WTC11 (cell line): ENCODE measurements at places on chromosomes 6 and 20. TPM values are rescaled to one million over a fixed set of nuclear protein-coding genes. Genes with fewer than 3 reads are reported as not detected.

DNA sequence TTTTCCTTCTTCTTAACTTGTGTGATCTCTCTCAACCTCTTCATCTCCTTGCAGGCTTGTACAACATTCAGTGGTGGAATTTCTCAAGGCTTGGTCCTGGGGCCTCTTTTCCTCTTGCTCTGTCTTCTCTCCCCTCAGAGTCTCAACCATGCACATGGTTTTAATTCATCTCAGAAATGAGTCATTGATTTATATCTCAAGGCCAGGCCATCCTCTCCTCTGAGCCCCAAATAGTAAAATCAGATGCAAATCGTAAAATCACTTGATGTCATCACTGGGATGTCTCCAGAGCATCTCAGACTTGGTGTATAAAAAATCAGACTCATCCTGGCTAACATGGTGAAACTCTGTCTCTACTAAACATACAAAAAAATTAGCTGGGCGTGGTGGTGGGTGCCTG, 85.0 kb downstream of the FNDC1 start:
- peaks cover 4% of the 10 kb centered on the region for H3K4me1 ChIP-seq
- H3K4me3 ChIP-seq = no peak overlapping the region
- H3K27ac ChIP-seq = no peak overlapping the region
- H3K27me3 ChIP-seq = peaks cover 11% of the 10 kb centered on the region
- H3K36me3 ChIP-seq = no peaks in the 10 kb centered on the region

- peaks cover 11% of the 10 kb centered on the region for H3K4me1 ChIP-seq
- no peaks in the 10 kb centered on the region for H3K36me3 ChIP-seq
- no peak for DNase-seq
- no peak overlapping the region for H3K4me3 ChIP-seq
- H3K27ac ChIP-seq = no peak overlapping the region
- H3K27me3 ChIP-seq = 0 out of 2 replicates have a peak, but pooled peaks cover 3% of the 10 kb centered on the region
Measured at GRCh38 chr20:12849225-12849910, 159.4 kb upstream of the SPTLC3 start.

DNA sequence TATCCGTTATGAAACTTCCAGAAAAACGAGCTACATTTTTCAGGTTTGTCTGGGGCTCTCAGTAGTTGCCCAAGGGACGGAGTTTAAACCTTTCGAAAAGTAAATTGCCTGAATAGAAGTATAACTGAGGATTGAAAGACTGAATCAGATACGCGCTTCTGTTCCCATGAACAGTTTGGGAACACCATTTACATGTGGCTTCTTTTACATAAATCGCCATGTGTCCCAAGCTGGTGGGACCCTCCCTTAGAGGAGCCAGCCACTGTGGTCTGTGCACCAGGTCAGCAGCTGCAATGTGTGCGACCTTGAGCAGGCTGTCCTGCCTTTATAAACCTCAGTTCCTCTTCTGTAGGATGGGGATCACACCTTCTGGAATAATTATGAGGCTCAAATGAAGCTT, 11.0 kb downstream of the ENTPD6 start:
- H3K4me1 ChIP-seq = peaks cover 17% of the 10 kb centered on the region
- DNase-seq = no peak
- peaks cover 13% of the 10 kb centered on the region; the same call in 1 of the 2 replicates for H3K36me3 ChIP-seq
- H3K4me3 ChIP-seq = no peak overlapping the region

DNA sequence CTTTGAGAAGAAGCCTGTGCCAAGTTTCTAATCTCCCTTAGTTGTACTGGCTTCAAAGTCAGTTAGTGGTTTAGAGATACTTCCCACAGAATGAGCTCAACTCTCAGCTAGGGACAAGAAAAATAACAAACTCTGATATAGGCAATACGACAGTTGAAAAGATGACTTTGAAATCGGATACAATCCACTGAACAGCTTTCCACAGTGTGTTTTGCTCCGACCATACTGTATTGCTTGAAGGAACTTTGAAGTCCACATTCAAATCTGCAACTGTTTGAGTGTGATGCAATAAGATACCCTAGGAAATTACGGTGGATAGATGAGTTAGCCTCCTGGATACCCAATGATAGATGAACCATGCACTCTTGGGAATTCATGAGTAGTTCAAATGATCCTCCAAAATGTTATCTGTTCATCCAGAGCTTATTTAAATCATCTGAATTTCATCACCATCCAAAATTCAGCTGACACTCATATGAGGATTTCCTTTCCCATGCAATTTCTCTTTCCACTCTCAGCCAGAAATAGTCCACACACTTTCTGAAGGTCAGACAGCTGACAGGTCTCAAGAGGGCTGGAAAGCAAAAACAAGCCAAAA, 443.8 kb downstream of the HAO1 start:
- no peaks in the 10 kb centered on the region for H3K36me3 ChIP-seq
- no peak for DNase-seq
- H3K27me3 ChIP-seq = peaks cover 3% of the 10 kb centered on the region; the same call in 1 of the 2 replicates
- H3K27ac ChIP-seq = no peak overlapping the region

GRCh38 chr6:5587648-5588047, 326.3 kb downstream of the FARS2 start:
- H3K4me3 ChIP-seq = no peak overlapping the region
- H3K27me3 ChIP-seq = no peaks in the 10 kb centered on the region
- peaks cover 11% of the 10 kb centered on the region for H3K36me3 ChIP-seq
- no peak overlapping the region for H3K27ac ChIP-seq
- DNase-seq = no peak
- H3K4me1 ChIP-seq = peaks cover 5% of the 10 kb centered on the region; the same call in 1 of the 2 replicates

GRCh38 chr6:34412016-34412415, 13.9 kb downstream of the RPS10 start:
- no peak overlapping the region for H3K4me3 ChIP-seq
- H3K27me3 ChIP-seq = no peaks in the 10 kb centered on the region
- no peaks in the 10 kb centered on the region for H3K4me1 ChIP-seq
- peak overlapping the region; percentile 55; the same call in 1 of the 2 replicates for H3K27ac ChIP-seq
- no peak for DNase-seq

PRRT1 gene
- 1.4 to 2.2 TPM (median 1.6 TPM) in 3 replicates for total RNA-seq

- no peak overlapping the region for H3K27ac ChIP-seq
- DNase-seq = no peak
- H3K4me3 ChIP-seq = no peak overlapping the region
- H3K27me3 ChIP-seq = no peaks in the 10 kb centered on the region
- peaks cover 9% of the 10 kb centered on the region for H3K4me1 ChIP-seq
- H3K36me3 ChIP-seq = no peaks in the 10 kb centered on the region
Measured at GRCh38 chr6:142316791-142317368, 15.1 kb downstream of the ADGRG6 start.

MUC21 gene
- total RNA-seq = not detected in 3 replicates

RBBP8NL gene
- total RNA-seq = 0.99 to 1.5 TPM (median 1.4 TPM) in 3 replicates

- no peaks in the 10 kb centered on the region for H3K27me3 ChIP-seq
- H3K4me1 ChIP-seq = peaks cover 6% of the 10 kb centered on the region; the same call in 1 of the 2 replicates
- H3K27ac ChIP-seq = no peak overlapping the region
Measured at GRCh38 chr6:130670142-130670541, 157.1 kb upstream of the SMLR1 start.

VGLL2 gene
- 0.11 TPM in 1 of 3 replicates, not detected in the others for total RNA-seq

GRCh38 chr20:47680804-47681529, 104.3 kb downstream of the SULF2 start:
- H3K27me3 ChIP-seq = no peaks in the 10 kb centered on the region
- H3K36me3 ChIP-seq = no peaks in the 10 kb centered on the region; the same call in 1 of the 2 replicates
- DNase-seq = no peak
- H3K27ac ChIP-seq = no peak overlapping the region
- H3K4me3 ChIP-seq = no peak overlapping the region

DNA sequence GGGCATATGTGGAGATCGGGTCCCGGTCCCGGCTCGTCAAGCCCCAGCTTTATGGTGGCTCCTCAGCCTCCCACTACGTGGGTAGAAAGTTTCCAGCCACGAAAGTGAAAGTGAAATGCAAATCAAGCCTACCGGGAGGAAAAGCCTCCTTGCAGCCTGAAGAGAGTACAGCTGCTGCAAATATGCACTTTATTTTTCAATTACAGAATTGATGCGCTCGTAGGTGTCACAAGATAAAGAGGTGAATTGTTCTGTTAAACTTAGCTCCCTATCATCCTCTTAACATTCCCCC, 373 bp upstream of the PCNA start:
- H3K27me3 ChIP-seq = no peaks in the 10 kb centered on the region
- H3K27ac ChIP-seq = peak overlapping the region; percentile 95
- peaks cover 39% of the 10 kb centered on the region for H3K36me3 ChIP-seq
- H3K4me3 ChIP-seq = peak overlapping the region; percentile 93
- peaks cover 39% of the 10 kb centered on the region for H3K4me1 ChIP-seq
- no peak for DNase-seq

GRCh38 chr6:1226277-1227099, 85.4 kb upstream of the FOXQ1 start:
- H3K27me3 ChIP-seq = peaks cover 6% of the 10 kb centered on the region; the same call in 1 of the 2 replicates
- H3K36me3 ChIP-seq = no peaks in the 10 kb centered on the region
- peaks cover 7% of the 10 kb centered on the region; the same call in 1 of the 2 replicates for H3K4me1 ChIP-seq

HTR1B gene
- 1.5 to 1.7 TPM (median 1.6 TPM) in 3 replicates for total RNA-seq

GRCh38 chr20:51700809-51701285, 67.3 kb downstream of the ATP9A start:
- H3K4me1 ChIP-seq = peaks cover 77% of the 10 kb centered on the region
- no peak overlapping the region for H3K27ac ChIP-seq
- H3K36me3 ChIP-seq = no peaks in the 10 kb centered on the region
- H3K27me3 ChIP-seq = no peaks in the 10 kb centered on the region
- peak; percentile 35 for DNase-seq

FAM50B gene
- 2.1 to 3.6 TPM (median 3.3 TPM) in 3 replicates for total RNA-seq

CCDC170 gene
- 0.25 to 0.57 TPM (median 0.26 TPM) in 3 replicates for total RNA-seq

DNA sequence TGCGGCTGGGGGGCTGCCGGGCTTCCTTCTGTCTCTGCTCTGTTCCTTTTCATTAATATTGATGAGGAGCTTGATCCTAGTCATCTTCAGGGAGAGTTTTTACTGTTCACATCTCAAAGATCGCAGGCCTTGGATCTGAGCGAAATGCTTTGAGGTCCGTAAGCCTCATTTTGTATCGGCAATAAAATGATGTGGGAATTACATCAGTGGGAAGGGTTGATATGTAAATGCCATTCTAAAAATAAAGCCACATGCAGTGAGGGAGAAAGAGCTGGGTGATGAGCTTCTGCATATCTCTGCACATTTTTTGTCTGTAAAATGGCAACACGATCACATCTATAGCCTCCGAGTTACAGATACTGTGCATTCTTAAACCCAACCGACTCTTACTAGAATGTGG, 24.9 kb downstream of the CDH26 start:
- no peak overlapping the region for H3K27ac ChIP-seq
- H3K27me3 ChIP-seq = peaks cover 5% of the 10 kb centered on the region; the same call in 1 of the 2 replicates
- H3K4me1 ChIP-seq = peaks cover 2% of the 10 kb centered on the region; the same call in 1 of the 2 replicates
- H3K4me3 ChIP-seq = no peak overlapping the region
- no peaks in the 10 kb centered on the region for H3K36me3 ChIP-seq
- no peak for DNase-seq

GRCh38 chr6:21898107-21898796, 304.7 kb downstream of the SOX4 start:
- H3K4me1 ChIP-seq = peaks cover 24% of the 10 kb centered on the region
- DNase-seq = no peak
- H3K27me3 ChIP-seq = no peaks in the 10 kb centered on the region
- H3K27ac ChIP-seq = peak overlapping the region; percentile 10; the same call in 1 of the 2 replicates

DNA sequence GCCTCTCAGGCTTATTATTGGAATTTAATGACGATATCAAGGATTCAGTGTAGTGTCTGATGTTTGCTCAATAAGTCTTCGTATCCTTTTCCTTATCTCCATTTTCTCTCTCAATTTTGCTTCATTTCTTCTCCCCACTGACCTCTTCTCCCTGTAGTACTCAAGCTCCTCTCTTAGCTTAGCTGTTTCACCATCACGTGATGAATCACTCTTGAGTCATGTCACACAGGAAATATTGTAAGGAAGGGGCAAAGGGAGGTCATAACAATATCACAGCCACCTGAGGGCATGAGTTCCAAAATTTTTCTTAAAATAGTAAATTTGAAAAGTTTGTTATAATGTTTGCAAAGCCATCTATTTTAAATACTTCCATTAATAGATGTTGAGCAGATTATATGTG, 392.2 kb upstream of the MARCKS start:
- H3K27ac ChIP-seq = no peak overlapping the region
- no peak overlapping the region for H3K4me3 ChIP-seq
- no peaks in the 10 kb centered on the region for H3K27me3 ChIP-seq
- no peaks in the 10 kb centered on the region for H3K36me3 ChIP-seq
- DNase-seq = no peak

GRCh38 chr6:117930645-117931044, 23.6 kb downstream of the SLC35F1 start:
- peaks cover 11% of the 10 kb centered on the region for H3K4me1 ChIP-seq
- H3K27me3 ChIP-seq = no peaks in the 10 kb centered on the region
- no peak for DNase-seq
- no peak overlapping the region for H3K27ac ChIP-seq

GRCh38 chr6:7170117-7170732, 62.5 kb downstream of the RREB1 start:
- no peak for DNase-seq
- no peaks in the 10 kb centered on the region; the same call in 1 of the 2 replicates for H3K27me3 ChIP-seq
- H3K4me3 ChIP-seq = no peak overlapping the region
- H3K36me3 ChIP-seq = no peaks in the 10 kb centered on the region
- H3K27ac ChIP-seq = no peak overlapping the region
- peaks cover 81% of the 10 kb centered on the region for H3K4me1 ChIP-seq

DNA sequence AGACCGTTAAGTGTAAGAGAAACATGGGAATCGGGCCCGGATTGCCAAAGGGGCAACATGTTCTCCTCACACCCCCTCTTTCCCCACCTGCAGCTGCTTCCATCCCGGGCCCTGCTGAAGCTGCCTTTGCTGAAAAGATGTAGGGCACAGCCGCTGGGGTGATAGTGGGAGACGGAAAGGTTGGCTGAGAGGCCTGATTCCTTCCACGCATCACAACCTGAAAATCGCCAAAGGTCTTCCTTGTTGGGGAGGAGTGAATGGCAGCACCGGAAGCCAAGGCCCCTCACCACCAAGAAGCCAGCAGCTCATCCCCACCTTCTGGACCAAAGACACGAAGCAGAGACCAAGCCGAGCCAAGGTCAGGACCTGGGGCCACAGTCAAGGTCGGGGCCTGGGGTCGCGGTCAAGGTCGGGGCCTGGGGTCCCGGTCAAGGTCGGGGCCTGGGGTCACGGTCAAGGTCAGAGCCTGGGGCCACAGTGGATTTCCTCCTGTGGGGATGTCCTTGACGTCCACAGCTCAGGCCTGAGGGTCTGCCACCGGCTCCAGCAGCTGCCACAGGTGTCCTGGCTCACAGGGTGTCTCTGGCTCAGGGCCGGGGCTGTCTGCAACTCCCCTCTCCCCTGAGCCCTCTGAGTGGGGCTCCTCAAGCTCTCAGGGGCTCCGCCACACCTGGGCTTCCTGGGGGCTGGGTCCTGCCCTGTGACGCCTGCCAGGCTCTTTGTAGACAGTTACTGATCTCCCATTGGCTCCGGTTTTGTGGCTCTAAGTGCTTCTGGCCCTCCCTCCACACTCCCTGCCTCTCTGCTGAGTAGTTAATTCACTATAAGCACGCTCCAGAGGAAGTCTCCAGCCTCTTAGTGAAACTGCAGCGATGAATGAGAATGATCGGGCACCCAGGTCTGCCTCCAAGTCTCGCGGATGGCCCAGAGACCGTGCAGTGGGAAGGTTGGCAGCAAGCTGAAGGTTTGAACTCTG, 5.5 kb upstream of the CHRNA4 start:
- H3K27ac ChIP-seq = no peak overlapping the region; the same call in 1 of the 2 replicates
- peaks cover 18% of the 10 kb centered on the region for H3K4me1 ChIP-seq
- H3K4me3 ChIP-seq = no peak overlapping the region
- H3K27me3 ChIP-seq = peaks cover 9% of the 10 kb centered on the region
- DNase-seq = no peak
- H3K36me3 ChIP-seq = no peaks in the 10 kb centered on the region

- H3K27me3 ChIP-seq = no peaks in the 10 kb centered on the region
- no peak overlapping the region for H3K27ac ChIP-seq
- H3K4me3 ChIP-seq = no peak overlapping the region
- DNase-seq = no peak
Measured at GRCh38 chr6:82524031-82524430, 160.4 kb downstream of the TPBG start.
